ENCODE measurements at places on chromosomes 11 and 22.

- DNase-seq = no peak
Measured at GRCh38 chr11:94840209-94840608, 72.1 kb downstream of the AMOTL1 start.

DNA sequence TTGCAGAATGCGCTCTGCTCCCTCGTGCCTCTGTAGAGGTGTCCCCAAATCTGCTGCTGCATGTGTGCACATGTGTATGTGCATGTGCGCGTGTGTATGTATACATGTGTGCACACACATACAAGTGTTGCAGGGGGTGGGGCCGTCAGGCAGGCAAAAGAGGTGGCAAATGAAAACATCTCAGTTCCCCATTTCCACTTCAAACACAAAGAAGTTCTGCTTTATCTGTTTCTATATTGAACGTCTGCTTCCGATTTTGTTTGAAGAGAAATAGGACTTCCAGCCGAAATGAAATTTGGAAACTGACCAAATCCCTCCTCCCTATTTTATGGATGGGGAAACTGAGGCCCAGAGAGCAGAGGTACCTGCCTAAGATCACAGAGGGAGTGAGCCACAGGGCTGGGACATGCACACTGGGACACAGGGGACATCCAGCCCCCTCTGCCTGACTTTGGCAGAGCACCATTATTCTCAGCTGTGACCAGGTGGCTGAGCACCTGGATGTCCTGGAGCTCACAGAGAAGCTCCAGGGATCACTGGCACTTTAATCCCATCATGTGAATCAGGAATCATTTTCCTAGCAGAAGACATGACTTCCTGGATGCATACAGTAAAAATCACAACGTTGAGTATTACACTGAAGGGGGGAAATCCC is 41.2 kb upstream of the ALX4 start:
- no peak for DNase-seq

DNA sequence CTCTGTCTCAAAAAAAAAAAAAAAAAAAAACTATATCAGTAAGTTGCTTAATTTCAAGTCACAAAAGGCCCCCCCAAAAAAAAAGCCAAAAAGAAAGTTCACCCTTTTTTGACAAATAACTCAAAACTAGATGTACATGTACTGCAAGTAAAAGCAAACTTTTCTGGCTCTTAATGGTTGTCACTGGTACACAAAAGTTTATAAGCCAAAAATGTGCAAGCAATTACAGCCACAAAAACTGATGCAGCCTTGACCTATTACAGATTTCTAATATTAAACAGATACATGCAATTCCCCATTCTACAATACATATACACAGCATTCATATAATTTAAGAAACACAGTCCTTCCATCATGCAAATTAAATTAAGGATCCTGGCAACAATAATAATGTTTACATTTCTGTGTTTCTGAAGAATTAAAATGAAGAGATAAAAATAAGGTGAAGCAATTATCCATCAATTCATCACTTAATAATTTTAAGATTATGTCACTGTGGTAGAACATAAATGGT is 18.6 kb downstream of the PICALM start:
- no peak for DNase-seq

GRCh38 chr11:109582470-109582869 is 160.5 kb downstream of the C11orf87 start:
- DNase-seq = no peak

- no peak for DNase-seq
Measured at GRCh38 chr11:13388741-13389140, 74.3 kb downstream of the BTBD10 start.

GRCh38 chr11:131938351-131938751 is 567.9 kb downstream of the NTM start:
- DNase-seq = no peak

- DNase-seq = no peak
Measured at GRCh38 chr11:12189543-12190235, 79.3 kb downstream of the MICAL2 start.

All from Kasumi-1 (cell line).